Astrocyte (in vitro differentiated cells and primary cell): ENCODE measurements at places on chromosomes 1 and 21. TPM values are rescaled to one million over a fixed set of nuclear protein-coding genes. Genes with fewer than 3 reads are reported as not detected.

DNA sequence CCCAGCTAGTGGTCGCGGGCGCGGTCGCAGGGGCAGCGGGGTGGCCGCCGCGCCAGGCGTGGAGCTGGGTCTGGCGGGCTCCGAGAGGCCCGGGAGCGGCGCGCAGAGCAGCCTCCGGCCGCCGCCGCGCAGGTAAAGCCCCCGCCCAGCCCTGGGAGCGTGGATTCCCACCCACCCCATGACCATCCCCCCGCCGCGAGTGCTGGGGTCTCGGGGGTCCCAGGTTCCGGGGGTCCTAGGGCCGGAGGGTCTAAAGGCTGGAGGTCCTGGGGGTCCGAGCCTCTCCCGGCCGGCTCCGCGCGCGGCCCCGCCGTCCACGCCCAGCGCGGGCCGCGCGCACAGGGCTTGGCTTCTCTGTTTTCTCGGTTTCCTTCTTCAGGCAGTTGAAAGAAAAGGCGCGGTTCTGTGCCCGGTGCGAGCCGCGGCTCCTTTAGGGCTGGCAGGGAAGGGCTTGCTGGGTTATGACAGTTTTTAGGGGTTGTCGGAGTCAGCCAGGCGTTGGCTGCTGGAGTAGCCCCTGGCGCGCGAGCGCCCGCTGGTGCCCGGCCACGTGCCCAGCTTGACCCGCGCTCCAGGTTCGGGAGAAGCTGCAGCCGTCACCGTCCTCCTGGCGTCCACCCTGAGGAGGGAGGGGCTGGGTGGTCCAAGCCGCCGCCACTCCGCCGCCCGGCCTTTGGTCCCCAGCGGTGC, 359 bp downstream of the LRRC3 start:
- no peak for DNase-seq

- no peak for DNase-seq
Observed at GRCh38 chr1:228219962-228220780, 12.3 kb downstream of the OBSCN start.

DNA sequence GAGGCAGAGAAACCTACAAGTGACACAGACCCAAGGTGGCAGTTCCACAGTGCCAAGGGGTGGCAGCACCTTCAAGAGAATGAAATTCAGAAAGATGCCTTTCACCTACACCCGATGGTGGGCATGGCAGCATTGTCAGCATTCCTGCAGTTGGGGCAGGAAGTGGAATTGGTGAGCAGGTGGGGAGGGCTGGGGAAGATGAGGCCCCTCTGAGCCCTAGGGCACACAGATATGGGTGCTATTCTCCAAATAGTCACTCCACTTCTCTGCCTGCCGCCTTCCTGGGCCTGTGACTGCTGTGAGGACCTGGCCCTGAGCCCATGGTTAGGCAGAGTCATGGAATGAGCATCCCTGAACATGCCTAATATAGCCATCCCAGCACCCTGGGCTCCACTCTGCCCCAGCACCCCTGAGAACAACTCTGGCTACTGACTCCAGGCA, 8.3 kb downstream of the SHISA4 start:
- DNase-seq: peak; percentile 60

Gene SIPA1L2
- 12.2 and 14.9 TPM in 2 replicates for total RNA-seq

- peak; percentile 36 for DNase-seq
Observed at GRCh38 chr1:152013664-152014237, 20.1 kb upstream of the S100A10 start.

DNA sequence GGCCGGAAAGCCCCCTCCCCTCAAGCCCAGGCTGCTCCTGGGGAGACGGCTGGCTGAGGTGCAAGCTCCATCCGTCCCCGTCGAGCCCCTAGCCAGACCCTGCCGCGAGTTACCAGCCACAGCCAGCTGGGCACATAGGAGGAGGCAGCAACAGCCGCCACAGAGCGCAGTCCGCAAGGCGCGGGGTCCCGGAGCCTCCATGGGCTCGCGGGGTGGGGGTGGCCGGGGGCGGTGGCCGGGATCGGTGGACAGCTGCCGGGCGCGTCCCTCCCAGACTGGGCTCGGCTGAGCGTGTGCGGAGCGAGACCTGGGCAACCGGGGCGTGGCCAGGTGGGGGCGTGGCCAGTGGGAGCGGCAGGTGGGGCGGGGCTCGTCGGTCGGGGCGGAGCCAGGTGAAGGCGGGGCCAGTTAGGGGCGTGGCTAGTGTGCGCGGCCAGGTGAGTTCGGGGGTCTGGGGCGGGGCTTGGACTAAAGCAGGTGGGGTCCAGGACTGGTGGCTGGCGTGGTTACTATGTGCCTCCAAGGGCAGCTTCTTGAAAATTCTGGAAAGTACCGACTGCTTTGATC, at the start of gene CD164L2:
CD164L2 (minus strand) TSS at position 295 of the 567 bp plus-strand sequence; CDS start at position 201, 94 bp downstream.
- no peak for DNase-seq

DNA sequence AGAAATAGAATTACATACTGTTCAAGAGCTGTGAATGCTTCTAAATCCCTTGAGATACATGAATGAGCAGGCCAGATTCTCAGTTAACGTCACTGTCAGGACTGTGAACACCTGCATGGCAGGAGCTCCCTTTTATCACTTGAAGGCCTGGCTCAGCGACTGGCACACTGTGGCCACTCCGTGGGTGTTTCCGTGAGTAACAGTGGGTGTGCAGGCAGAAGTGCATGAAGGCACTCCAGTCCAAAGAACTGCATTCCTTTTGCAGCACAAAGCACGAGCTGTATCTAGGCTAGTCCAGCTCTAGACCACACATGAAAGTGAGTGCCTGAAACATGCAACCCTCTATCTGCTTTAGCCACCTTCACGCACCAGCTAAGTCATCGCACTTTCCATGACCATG, 9.6 kb upstream of the SIM2 start:
- DNase-seq: no peak

Gene TRIM17
- total RNA-seq: 0.82 and 1.5 TPM in 2 replicates

GRCh38 chr1:110056285-110056683, 14.2 kb downstream of the ALX3 start:
- no peak for DNase-seq

Gene FAM72B
- 2.9 and 3.4 TPM in 2 replicates for total RNA-seq

Gene C8B
- total RNA-seq: not detected in 2 replicates

- DNase-seq: no peak
Observed at GRCh38 chr1:67788238-67788790, 45.0 kb downstream of the GNG12 start.

- peak; percentile 94 for DNase-seq
Observed at GRCh38 chr1:218718977-218719376, 373.8 kb downstream of the TGFB2 start.
